ENCODE measurements at places on chromosomes 5 and 9. TPM values are rescaled to one million over a fixed set of nuclear protein-coding genes. Genes with fewer than 3 reads are reported as not detected.

Gene HSD17B3
- total RNA-seq: not detected

Gene RANBP17
- total RNA-seq: 6.2 TPM

Gene PCDHA5
- total RNA-seq: under 0.01 TPM

Gene DOK3
- total RNA-seq: 38.6 TPM

Gene IRX4
- not detected for total RNA-seq

Gene ASPN
- total RNA-seq: not detected

Gene TMEM252
- total RNA-seq: not detected

Gene CXCL14
- total RNA-seq: not detected

Gene SPRY4
- not detected for total RNA-seq

Gene TEX48
- total RNA-seq: not detected

Gene CLTB
- 55.3 TPM for total RNA-seq

Gene LIX1
- total RNA-seq: not detected

Gene ESM1
- not detected for total RNA-seq

Gene AK6
- total RNA-seq: 19.0 TPM

Gene ABITRAM
- 5.5 TPM for total RNA-seq

Gene MLANA
- 0.10 TPM for total RNA-seq

Gene CARTPT
- not detected for total RNA-seq

Gene SLC6A19
- total RNA-seq: not detected

Gene HCN1
- not detected for total RNA-seq

Gene LHFPL2
- total RNA-seq: 9.4 TPM

Gene CER1
- total RNA-seq: not detected

Gene TRIM14
- 16.4 TPM for total RNA-seq

Gene RNF180
- total RNA-seq: not detected

Gene SPINK7
- total RNA-seq: not detected

Gene IRX2
- not detected for total RNA-seq

All from mononuclear cell (primary cell).